NCI-H524 (cell line): ENCODE measurements at places on chromosomes 1 and 21.

DNA sequence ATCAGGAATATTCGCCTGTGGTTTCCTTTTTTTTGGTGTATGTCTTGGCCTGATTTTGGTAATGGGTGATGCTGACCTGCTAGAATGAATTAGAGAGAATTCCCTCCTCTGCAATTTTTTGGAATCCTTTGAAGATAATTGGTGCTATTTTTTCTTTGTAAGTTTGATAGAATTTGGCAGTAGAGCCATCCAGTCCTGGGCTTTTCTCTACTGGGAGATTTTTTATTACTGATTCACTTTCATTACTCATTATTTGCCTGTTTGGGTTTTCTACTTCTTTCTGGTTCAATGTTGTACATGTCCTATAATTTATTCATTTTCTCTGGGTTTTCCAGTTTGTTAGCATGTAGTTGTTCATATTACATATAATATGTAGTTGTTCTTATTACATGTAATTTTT, 48.7 kb downstream of the NTMT2 start:
- DNase-seq, result no peak

- no peak for DNase-seq
Measured at GRCh38 chr1:29264773-29265389, 28.6 kb downstream of the PTPRU start.

DNA sequence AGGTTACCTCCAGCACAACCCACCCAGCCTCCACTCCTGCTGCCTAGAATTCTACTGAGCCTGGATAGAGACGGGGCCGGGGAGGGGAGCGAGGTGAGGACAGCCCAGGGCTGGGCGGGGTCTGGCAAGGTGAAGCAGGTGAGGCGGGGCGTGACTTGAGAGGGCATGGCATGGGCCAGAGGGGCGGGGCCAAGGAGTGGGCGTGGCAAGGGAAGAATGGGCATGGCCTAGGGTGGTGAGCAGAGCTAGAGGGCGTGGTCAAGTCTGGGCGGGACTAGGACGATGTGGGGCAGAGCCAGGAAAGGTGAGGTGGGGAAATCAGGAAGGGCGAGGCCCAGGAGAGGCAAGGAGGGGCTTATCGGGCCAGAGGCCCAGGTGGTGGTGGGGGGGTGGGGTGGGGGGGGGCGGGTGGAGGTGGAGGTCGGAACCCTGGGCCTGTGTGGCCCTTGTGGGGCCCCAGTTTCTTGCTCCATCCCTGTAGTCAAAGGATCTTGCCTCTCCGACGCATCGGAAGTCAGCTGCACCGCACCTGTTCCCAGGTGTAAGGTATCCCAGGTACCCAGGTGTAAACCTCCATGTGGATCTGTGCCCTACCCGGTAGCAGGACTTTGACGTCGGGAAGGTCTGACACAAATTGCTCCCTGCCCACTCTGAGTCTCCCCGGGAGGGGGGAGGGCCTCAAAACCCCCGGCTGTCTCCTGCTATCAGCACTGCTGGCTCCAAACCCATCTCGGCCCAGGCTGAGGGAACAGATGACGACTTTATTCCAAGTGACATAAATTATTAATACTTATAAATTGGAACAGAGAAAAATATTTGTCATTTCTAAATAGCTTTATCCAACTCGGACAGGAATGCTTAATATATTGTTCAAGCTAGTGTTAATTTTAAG, 32.9 kb upstream of the UTS2 start:
- no peak for DNase-seq

- no peak for DNase-seq
Measured at GRCh38 chr1:221725735-221726672, 15.9 kb downstream of the DUSP10 start.

- no peak for DNase-seq
Measured at GRCh38 chr1:216945538-216946080, 222.4 kb upstream of the ESRRG start.

DNA sequence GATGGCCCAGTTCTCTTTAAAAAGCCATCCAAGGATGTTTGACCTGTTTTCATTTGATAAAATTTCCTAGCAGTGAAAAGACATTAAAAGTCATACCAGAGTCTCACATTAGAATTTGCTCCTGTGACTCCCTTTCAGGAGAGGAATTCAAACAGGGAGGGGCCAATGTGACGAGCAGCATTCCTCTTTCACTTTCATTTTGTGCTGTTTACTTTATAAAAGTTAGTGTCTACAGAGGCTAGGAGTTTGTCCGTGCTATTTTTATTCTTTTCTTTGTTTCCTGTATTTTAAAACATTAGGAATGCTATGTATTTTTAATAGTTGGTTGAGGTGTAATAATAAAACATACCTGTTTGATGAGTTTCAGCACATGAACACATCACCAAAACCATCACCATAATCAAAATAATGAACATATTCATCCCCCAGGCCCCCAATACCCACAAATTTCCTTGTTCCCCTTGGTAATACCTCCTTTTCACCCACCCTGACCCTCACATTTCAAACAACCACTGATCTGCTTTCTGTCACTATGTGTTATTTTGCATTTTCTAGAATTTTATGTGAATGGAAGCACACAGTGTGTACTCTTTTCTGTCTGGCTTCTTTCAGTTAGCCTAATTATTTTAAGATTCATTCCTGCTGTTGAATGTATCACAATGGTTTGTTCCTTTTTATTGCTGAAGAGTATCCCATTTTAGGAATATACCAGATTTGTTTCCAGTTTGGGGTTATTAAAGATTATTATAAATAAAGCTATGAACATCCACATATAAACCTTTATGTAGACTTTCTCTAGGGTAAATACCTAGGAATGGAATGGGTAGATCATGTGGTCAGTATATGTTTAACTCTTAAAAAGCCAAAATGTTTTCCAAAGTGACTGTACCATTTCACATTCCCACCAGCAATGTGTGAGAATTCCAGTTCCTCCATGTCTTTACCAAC, 129.5 kb downstream of the TENT5C start:
- DNase-seq, result no peak

DNA sequence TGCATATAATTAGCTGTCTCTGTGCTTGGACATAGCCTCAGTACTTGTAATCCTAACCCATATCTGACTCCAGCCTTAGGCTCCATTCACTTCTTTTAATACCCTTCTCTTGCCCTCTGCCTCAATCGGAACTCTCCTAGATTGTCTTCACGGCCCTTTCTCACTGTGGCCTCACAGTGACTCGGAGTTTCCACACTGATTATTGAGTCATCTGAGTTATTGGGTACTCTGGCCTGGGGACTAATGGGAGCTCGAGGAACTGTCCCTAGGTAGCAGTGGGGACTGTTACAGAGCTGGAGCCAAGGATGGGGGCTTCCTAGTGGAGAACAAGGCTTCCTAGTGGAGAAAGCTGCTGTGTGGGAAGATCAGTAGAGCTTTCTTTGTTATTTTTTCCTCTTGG, 17.0 kb downstream of the TRAF5 start:
- no peak for DNase-seq

- no peak for DNase-seq
Measured at GRCh38 chr1:207952617-207953542, 42.0 kb upstream of the CD34 start.

GRCh38 chr1:90534663-90535295, 182.3 kb downstream of the BARHL2 start:
- peak; percentile 12 for DNase-seq

DNA sequence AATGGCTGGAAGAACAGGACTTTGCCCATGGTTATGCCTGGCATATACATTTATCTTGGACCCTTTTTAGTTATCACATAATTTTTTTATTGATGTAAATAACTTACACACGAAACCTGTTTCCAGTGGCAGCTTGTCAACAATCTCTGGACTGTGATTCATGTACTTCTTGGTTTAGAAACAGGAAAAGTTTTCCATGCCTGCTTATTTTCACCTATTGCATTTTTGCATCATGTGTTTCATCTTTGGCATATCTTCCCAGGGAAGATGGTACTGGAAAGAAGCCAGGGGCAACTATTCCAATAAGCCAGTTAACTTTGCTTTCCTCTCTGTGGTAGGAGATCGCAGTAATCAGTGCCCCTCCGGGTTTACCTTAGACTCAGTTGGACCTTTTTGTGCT, 210.3 kb downstream of the TPR start:
- no peak for DNase-seq

DNA sequence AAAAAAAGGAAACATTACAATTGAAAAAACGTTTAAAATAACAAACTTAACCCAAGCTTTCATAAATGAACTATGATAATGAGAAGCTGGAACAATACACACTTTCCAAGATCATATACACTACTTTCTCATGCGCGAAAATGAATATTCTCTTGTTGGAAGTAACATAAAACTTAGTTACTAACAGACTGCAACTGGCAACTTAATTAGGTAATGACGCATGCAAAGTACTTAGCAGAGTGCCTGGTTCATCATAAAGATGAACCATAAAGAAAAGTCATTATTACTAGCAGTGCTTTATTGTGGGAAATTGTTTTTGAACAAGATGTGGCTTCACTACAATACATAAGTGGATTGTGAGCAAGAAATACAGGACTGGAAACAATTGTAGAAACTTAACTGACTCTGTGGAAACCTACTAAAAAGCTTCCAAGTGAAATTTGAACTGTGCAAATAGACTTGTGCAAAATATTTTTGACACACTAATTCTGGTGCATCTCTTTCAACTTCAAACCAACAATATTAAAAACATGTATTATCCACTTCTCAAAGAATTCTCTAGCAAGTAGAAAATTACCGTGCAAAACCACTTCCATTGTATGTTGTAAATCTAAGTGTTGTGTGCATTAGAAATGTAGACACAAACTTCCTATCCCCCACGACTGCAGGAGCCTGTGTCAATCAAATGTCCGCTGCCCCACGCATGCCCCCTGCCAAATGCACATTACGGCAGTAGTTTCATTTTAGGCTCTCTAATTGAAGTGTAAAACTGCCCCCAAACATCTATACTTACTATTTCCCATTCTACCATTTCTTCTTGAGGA, 2.0 kb downstream of the ARHGAP29 start:
- no peak for DNase-seq

DNA sequence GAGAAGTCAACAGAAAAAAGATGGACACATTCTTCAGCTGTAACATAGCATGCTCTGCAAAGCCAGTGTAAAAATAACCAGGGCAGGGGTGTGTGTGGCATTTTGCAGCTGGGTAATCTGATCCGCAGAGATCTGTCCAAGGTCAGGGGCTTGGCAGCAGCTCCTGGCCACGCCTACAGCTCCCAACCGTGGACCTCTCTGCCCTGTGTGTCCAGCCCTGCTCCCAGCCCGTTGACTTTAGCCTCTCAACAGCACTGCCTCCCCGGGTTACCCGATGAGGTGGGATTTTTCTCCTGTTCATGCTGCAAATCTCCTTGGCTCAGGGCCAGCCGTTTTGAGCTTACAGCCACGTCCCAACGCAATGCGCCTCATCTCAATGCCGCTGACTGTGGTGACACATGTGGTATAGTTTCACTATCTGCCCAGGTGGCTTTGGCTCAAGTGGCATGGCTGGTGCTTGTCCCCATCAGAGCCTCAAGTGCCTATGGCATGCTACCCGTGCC, 68.1 kb downstream of the VWA5B1 start:
- DNase-seq, result peak; percentile 84

GRCh38 chr1:46477153-46477929, 12.3 kb upstream of the DMBX1 start:
- DNase-seq, result no peak

DNA sequence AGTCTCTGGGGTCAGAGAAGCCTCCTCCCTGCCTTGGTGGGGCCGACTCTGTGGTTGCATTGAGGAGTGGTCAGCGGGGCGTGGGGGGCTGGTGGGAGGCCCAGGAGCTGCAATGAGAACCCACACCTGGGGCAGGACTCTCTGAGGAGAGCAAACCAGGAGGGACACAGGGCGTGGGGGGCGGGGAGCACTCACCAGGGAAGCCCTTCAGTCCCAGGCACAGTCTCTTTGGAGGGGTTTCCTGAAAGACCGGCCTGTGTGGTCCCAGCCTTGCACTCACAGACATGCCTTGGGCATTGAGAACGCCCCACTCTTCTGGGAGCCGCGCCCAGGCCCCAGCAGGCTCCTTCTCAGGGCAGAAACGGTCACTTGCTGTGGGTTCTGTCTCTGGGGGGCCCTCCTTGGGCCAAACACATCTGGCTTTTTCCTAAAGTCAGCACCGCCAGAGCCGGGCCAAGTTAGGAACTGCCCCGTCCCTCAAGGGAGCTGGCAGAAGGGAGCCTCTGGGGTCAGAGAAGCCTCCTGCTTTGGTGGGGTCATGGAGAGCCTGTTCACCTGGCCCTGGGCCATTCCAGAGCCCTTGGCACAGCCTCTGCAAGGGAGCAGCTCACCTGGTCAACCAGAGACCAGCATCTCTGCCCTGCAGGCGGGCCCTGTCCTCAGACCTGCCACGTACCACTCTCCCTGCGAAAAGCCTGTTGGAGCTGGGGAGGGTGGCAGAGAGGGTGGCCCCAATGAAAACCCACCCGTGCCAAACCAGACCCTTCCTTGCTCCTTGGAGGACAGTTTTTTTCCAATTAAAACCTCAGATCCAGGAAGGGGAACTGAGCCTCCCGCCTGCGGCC, 59.9 kb upstream of the TTC34 start:
- DNase-seq, result no peak

- DNase-seq, result no peak
Measured at GRCh38 chr21:27511233-27511632, 544.3 kb upstream of the ADAMTS5 start.

DNA sequence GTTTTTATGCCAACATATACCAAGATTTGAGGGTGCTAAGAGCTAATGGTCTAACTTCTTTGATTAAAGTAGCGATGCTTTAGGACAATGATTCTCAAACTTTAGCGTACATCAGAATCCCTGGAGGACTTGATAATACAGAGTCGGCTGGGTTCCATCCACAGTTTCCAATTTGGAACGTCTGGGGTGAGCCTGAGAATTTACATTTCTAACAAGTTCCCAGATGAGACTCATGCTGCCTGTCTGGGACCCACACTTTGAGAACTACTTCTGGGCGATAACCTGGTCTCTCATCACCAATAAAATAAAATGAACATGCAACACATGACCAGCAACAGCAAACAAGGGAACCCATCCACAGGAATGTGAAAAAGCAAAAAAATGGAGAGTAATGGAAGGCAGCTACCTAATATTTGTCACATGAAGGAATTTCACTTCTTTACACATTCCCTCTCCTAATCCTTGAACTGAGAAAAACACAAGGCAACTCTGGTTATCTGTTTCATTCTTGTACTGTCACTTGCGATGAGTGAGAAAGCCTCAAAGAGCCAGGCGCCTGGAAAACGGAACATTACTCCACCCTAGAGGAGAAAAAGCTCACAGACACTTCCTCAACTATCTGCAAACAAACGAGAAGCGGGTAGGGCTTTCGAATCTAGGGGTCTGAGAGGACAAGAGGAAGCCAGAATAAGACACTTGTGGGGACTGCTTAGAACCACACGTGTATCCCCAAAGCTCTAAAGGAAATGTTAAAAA, 14.0 kb downstream of the HSF2BP start:
- peak; percentile 56 for DNase-seq

GRCh38 chr1:115059316-115059715, 29.7 kb downstream of the TSHB start:
- no peak for DNase-seq

- no peak for DNase-seq
Measured at GRCh38 chr1:167879508-167879907, 34.4 kb downstream of the ADCY10 start.

GRCh38 chr1:88552226-88552625, 131.8 kb upstream of the PKN2 start:
- peak; percentile 47 for DNase-seq

GRCh38 chr1:171061425-171062143, 29.1 kb upstream of the FMO3 start:
- DNase-seq, result no peak
